Hepatocyte (in vitro differentiated cells): ENCODE measurements at places on chromosomes 3 and 15. TPM values are rescaled to one million over a fixed set of nuclear protein-coding genes. Genes with fewer than 3 reads are reported as not detected.
A peak's percentile ranks its signal among the peaks of the same experiment; 100 is the strongest.

DNA sequence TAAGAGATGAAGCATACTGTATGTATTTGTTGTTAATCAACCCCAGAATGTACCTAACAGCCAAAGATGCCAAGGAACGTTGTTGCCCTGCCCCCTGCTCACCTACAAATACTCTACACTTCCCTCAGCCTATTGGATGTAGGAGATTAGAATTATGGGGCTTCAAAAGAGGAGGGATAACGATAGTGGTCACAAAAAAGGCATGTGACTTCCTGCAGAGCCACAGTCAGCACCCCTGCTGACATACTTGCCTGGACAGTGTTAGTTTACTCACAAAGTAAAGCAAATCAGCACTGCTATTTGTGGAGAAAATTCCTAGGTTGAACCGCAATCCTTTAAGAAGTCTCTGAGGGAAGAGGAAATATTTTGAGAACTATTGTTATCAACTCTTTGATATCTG, 37.9 kb downstream of the PARP15 start:
- DNase-seq: no peak

GRCh38 chr3:184724699-184725098, 12.8 kb upstream of the MAGEF1 start:
- no peak for DNase-seq

SAMMSON gene
- not detected in 2 replicates for polyA plus RNA-seq

GRCh38 chr15:20341901-20342600, 199.5 kb downstream of the GOLGA6L6 start:
- peak; percentile 91 for DNase-seq

DNA sequence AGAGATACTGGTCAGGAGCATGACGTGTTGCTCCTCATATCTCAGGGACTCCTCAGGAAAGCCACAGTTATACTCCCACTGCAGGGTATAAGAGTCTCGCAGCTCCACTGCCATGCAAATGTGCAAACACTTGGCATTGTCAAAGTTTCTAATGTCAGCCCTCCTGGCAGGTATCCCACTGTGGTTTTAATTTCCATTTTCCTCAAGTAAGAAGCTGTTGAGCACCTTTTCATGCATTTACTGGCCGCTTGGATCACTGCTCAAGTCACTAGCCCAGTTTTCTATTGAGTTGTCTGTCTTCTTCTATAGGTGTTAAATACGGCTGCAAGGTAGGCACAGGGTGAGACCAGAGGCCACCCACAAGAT, 41.9 kb upstream of the GRIP2 start:
- no peak for DNase-seq

DNA sequence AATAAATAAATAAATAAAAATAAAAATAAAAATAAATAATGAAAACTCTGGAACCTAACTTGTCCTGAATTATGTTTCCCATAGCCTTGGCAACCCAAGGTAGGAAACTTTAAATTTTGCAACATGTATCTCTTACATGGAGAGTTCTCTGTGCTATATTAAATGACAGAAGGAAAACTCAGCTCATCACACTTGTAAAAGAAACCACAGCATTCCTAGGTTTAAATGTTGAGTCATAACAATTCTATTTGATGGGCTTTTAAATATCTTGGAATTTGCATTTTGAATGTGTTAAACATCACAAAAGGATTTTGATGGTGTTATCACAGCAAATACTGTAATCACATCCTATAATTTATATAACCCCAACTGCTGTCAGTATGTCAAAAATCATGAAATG, 144.2 kb downstream of the LRTM1 start:
- no peak for DNase-seq

SLC2A2 gene
- polyA plus RNA-seq: 21.7 and 40.8 TPM in 2 replicates

NEK10 gene
- 0.13 and 0.73 TPM in 2 replicates for polyA plus RNA-seq

OSTN gene
- 1.4 and 6.6 TPM in 2 replicates for polyA plus RNA-seq

IMPG2 gene
- polyA plus RNA-seq: 0.15 TPM in 1 of 2 replicates, not detected in the other

- no peak for DNase-seq
Observed at GRCh38 chr15:74746389-74746788, 2.3 kb upstream of the CYP1A2 start.

GPR176 gene
- polyA plus RNA-seq: 2.7 and 2.9 TPM in 2 replicates

HEG1 gene
- 22.5 and 27.3 TPM in 2 replicates for polyA plus RNA-seq

FBXO40 gene
- not detected in 2 replicates for polyA plus RNA-seq

DNA sequence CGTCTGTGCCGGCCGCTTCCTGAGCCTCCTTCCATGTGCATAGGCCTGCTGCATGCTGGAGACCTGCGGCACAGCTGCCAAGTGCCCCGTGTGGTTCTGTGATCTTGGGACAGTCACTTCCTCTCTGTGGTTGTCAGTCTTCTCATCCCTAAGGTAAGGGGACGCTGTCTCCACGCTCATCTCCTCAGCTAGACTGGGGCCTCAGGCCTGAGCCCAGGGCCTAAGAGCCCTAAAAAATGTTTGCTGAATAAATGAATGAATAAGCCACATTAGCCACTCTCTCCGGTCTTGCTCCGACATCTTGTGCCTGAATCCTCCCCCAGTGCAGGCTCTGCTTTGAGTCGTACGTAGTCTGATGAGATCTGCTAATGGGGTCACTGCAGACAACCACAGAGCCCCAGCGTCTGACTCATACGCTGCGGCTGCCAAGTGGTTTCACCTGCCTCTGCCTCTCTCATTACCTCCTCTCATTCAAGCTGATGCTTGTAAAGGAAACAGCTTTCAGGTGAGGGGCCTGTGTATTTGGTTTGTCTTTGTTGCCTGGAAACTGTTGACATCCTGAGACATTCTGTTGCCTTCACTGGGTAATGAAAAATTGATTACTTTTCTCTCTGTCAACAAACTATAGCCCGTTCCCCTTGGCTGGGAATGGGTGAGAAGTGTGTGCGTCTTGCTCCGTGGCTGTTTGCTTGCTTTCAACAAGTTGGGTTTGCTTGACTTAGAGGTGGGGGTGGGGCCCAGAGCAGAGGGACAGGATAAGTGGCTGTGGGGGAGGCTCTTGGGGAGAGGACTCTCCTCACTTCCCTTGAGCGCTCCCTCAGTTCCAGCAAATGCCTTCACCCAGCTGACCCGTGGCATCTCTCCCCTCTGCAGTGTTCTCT, 15.9 kb downstream of the RPLP1 start:
- peak; percentile 79 for DNase-seq

DNA sequence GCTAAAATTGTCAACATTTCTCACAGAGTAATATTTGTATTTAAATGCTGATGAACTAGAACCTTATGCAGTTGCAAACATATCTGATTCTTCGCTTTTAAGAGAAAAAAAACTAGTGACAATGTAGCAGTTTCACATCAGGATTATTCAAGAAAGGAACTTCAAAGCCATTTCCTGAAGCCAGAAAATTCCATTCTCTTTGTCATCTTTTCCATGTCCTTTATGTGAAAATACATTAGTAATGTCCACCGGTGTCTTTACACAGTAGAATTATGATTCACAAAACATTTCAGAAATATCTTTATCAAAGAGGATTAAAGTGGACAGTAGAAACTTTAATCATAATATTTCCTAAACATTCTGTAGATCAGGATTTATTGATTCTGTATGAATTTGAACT, 12.7 kb upstream of the LXN start:
- DNase-seq: no peak

- DNase-seq: no peak
Observed at GRCh38 chr3:63934041-63934866, 22.1 kb upstream of the SCAANT1 start.

MED12L gene
- 0.07 and 1.9 TPM in 2 replicates for polyA plus RNA-seq

DNA sequence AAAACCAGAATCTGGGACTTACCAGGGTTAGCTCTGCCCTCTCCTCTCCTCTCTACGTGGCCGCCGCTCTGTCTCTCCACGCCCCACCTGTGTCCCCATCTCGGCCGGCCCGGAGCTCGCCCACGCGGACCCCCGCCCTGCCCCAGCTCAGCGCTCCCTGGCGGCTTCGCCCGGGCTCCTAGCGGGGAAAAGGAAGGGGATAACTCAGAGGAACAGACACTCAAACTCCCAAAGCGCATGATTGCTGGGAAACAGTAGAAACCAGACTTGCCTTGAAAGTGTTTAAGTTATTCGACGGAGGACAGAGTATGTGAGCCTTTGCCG, 5.4 kb downstream of the ISL2 start:
- DNase-seq: no peak

GRCh38 chr3:167992381-167992780, 103.3 kb downstream of the GOLIM4 start:
- peak; percentile 34 for DNase-seq

ILDR1 gene
- 1.8 and 2.3 TPM in 2 replicates for polyA plus RNA-seq

- DNase-seq: no peak
Observed at GRCh38 chr3:69770976-69771634, 31.8 kb downstream of the MITF start.

CLPX gene
- polyA plus RNA-seq: 20.0 and 33.8 TPM in 2 replicates

DNA sequence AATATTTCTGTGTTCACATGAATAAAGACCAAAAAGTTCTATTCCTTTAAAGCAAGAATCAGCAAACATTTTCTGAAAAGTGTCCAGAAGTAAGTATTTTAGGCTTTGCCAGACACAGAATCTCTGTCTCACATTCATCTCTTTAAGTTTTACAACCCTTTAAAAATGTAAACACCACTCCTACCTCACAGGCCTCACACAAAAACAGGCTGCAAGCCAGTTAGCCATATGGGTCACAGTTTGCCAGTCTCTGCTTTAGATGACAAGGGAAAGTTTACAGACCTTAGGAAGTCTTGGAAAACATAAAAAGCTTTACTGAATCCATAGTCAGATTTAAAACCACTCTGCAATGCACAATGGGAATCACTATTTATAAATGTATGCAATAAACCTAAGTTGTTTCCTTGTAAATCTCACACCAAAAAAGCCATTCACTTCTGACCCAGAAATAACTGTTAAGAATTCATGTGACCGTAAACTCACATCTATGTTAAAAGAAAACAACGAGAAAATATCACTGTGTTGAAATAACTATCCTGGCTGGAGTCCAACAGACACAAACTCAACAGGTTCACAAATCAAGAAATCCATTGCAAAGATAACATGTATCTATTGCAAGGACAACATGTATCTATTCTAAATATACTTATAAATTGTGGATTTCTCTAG, 308.2 kb downstream of the ULK4 start:
- no peak for DNase-seq

DNA sequence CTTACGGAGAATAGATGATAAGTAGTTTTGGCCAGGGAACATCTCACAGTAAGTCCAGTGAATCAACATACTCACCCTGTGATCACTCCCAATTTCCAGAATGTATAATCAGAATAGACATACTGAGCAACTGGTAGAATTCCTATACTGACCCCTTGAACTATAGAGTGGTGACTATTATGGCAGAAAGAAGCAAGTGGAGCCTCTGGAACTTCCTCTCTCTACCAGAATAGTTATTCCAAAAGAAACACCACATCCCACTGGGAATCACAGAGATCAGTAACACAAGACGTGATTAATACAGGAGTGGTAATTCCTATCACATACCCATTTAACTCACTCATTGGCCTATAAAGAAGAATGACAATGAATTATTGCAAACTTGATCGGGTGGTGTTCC, 50.1 kb upstream of the TRIM42 start:
- no peak for DNase-seq

DNA sequence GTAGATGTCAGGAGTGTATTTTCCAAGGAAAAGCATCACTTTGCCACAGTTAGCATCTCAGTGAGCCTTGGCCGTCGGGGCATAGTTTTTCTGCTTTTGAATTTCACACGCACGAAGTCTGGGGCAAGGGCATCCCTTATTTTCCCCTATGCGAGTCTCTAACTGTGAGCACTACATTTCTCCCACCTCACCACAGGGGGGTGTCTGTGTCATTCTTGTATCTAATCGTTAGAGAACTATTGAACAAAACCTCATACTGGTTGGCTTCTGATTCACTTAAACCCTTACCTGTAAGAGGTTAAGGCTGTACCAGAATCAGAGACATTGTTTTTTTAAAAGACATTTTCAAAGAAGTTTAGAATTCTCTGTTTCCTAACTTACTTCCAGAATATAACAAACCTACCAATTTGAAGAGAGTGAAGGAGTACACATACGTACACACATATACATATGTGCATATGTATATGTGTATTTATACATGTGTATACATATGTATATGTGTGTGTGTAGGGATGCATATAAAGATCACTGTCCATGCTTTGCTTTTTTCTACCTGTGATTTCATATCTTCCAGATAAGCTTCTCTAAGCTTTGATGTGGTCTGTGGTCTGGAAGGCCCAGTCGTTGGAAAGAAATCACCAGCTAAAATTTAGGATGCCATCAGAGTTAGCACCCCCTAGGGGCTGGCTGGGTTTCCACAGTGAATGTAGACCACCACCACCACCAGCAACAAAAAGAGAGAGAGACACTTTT, 49.4 kb downstream of the MYZAP start:
- peak; percentile 52 for DNase-seq

GRCh38 chr15:96115642-96116041, 214.9 kb upstream of the NR2F2 start:
- peak; percentile 27 for DNase-seq

GRCh38 chr15:74328331-74329056, 39.0 kb downstream of the CYP11A1 start:
- DNase-seq: no peak

DNA sequence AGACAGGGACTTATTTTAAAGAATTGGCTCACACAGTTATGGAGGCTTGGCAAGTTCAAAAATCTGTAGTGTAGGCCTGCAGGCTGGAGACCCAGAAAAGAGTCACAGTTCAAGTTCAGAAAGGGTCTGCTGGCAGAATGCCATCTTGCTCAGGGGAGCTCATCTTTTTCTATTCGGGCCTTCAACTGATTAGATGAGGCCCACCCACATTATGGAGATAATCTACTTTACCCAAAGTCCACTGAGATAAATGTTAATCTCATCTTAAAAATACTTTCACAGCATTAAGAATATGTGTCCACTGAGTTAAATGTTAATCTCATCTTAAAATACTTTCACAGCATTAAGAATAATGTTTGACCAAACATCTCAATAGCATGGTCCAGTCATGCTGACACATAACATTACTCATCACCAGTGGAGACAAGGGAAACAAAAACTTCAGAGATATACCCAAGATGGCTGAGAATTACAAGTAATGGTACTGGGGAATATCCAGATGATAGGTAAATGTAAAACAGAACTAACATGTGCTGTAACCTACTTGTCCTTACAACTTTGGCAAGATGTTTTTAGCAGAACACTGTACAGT, 74.3 kb upstream of the STAC start:
- DNase-seq: no peak

ABI3BP gene
- 12.9 and 18.6 TPM in 2 replicates for polyA plus RNA-seq

FANCD2OS gene
- polyA plus RNA-seq: not detected in 2 replicates

- no peak for DNase-seq
Observed at GRCh38 chr3:144032531-144033239, 61.1 kb downstream of the DIPK2A start.

APOD gene
- 27.9 and 32.9 TPM in 2 replicates for polyA plus RNA-seq

TF gene
- 401 and 642 TPM in 2 replicates for polyA plus RNA-seq

- peak; percentile 19 for DNase-seq
Observed at GRCh38 chr3:27623085-27623753, 98.9 kb downstream of the EOMES start.

DNA sequence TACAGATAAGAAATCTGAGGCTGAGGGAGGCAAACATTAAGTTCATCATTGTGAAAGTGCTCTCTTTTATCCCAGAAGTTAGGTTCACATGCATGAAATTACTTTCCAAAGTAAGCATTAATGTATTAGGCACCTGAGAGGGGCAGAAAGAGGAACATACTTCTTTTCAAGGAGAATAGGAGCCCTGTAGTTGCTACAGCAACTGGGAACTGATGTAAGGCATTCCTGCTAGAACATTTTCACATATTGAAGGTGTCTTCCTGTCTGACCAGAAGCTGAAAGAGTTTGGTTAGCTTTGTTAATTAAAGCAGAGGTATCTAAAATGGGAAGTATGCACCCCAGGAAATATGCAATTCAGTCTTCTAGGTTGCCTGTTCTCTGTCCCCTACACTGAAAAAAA, 65.5 kb upstream of the ZBTB20 start:
- no peak for DNase-seq

GRCh38 chr15:90660195-90660998, 56.7 kb upstream of the BLM start:
- peak; percentile 62 for DNase-seq

- peak; percentile 52 for DNase-seq
Observed at GRCh38 chr3:38843898-38844297, 27.9 kb upstream of the SCN10A start.
